ENCODE measurements at places on chromosomes 7 and 10. TPM values are rescaled to one million over a fixed set of nuclear protein-coding genes. Genes with fewer than 3 reads are reported as not detected.

The AFAP1L2 gene
- total RNA-seq = 26.9 TPM

DNA sequence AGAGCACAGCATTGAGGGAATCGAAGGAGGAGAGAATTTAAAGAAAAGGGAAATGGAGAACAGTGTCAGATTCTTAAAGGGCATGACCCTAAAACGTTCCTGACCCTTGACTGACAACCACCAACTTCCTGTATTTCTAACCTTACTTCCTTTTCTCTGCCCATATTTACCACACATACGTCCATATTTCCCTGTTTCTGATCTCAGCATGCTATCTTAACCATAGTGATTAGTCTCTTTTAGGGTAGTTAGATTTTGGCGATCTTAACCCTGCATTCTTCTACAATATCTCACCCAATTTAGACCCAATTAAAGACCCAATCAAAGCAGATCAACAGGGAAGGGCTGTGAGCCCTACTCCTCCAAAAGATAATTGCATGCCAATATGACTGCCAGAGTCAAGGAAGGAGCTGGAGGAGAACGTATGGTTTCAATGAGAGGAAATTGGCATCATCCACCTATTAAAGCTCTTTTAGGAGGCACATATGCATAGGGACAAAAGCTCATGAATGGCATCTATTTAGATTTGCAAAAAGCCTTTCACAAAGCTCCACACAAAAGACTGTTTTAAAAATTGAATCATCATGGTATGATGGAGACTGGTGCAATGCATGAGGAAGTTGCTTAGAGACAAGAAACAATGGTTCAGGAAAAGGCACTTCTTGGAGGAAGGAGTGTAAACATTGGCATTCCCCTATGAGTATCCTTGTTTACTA, 49.0 kb upstream of the ARHGAP12 start:
- ATAC-seq = peak; percentile 22

DNA sequence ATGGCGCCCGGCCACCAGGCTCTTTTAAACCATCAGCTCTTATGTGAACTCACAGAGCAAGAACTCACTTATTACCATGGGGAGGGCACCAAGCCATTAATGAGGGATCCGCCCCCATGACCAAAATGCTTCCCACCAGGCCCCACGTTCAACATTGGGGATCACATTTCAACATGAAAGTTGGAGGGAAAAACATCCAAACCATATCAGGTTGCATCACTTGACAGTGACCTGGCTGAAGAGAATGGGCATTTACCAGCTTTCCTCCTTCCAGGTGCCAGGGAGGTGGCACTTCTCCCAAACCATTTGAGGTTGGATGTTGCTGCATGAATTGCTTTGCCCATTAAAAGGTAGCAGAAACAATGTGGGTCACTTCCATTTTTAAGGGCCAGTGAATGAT, 115.6 kb upstream of the TNS3 start:
- ATAC-seq = no peak

The ARPC1A gene
- 112 TPM for total RNA-seq

DNA sequence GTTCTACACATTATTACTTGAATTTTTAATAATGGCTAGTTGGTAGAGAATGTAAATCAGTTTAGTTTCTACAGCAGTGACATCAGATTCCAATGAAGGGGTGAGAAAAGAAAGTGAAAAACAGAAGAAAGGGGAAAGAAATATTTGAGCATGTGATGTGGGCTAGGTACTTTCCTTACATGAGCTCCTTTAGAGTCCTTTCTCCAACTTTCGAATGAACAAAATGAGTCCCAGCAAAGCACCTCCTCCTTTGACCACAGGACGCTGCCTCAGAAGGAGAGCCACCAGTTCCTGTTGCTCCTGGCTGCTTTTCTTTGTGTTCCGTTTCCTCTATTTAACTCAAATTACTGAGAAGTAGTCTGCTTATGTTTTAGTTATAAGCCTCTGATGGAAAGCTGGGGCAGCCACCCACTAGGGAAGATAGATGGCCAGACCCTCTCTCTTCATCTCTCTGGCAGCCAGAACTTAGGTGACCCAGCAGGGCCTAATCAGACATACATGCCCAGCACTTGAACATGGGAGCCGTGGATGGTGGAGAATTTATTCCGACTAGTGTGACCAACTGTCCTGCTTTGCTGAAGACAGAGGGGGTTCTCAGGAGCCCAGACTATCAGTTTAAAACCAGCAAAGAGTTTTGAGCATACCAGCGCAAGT, 82.4 kb upstream of the NME8 start:
- ATAC-seq = no peak

GRCh38 chr10:6385665-6386064, 182.9 kb downstream of the PFKFB3 start:
- no peak for ATAC-seq

DNA sequence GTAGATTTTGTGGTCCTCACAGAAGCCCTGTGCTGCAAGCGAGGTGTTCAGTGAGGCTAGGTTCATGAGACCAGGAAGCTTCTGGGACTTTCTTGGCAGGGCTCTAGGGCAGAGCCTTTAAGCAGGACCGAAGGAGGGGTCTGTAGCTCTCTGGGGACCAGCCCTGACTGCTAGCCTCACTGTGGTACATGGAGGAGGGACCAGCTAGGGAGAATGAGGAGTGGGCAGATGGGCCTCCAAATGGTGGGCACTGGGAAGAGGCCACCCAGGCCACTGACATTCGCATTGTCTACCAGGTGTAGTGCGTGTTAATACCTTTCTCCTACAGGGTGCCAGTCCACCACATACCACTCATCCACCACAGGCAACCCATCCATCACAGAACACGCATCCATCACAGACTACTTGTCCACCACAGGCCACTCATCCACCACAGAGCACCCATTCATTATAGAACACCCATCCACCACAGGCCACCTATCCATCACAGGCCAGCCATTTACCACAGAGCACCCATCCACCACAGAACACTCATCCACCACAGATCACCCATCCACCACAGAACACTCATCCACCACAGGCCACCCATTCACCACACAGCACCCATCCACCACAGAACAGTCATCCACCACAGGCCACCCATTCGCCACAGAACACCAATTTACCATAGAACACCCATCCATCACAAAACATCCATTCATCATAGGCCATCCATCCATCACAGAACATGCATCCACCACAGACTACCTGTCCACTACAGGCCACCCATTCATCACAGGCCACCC, 31.6 kb upstream of the ZNF488 start:
- ATAC-seq = no peak

- no peak for ATAC-seq
Observed at GRCh38 chr7:36763132-36763816, 39.0 kb upstream of the AOAH start.

DNA sequence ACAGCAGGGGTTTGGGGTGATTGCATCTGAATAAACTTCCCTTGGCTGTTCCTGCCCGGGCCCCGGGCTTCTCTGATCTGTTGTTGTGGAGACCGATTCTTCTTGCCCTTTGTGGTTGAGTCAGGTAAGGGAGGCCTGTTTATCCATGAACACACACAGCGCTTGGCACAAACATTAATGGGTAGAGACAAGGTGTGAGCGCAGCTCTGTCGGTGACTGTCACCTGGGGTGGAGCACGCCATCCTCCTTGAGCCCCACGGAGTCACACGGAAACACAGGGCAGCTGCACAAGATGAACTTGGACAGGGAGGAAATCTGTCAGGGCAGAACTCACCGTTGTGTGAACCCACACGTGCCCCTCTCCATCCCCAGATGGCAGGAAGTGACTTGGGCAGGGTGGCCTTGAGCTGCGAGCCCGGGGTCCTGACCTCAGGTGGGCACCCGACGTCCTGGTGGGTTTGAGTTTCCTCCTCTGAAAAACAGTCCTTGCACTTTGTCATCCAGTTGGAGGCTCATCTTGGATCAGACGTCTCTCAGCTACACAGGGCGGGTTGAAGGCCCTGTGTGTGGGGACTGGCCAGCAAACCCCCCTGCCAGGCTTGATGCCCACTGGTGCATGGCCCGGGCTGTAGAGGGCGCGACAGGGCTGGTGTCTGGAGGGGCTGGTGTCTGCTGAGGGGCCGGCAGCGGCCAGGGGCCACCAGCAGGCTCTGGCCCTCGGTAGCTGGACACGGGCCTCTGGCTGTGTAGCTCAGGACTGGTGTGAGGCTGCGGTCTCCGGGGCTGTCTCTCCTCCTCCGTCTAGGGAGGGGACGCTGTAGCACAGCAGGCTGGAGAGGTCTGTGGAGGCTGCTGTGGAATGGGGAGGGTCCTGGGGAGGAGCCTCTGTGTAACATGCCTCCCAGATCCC, 24.2 kb upstream of the SHH start:
- no peak for ATAC-seq

The C7orf57 gene
- total RNA-seq = not detected

- ATAC-seq = peak; percentile 86
Observed at GRCh38 chr10:25080880-25081581, 64.6 kb downstream of the THNSL1 start.

The PRSS1 gene
- total RNA-seq = not detected

The CALML3 gene
- not detected for total RNA-seq

Data from gastroesophageal sphincter (tissue), 4 donors.